ENCODE measurements at places on chromosomes 16 and 17. TPM values are rescaled to one million over a fixed set of nuclear protein-coding genes. Genes with fewer than 3 reads are reported as not detected.

PDILT gene
- total RNA-seq = not detected

DNA sequence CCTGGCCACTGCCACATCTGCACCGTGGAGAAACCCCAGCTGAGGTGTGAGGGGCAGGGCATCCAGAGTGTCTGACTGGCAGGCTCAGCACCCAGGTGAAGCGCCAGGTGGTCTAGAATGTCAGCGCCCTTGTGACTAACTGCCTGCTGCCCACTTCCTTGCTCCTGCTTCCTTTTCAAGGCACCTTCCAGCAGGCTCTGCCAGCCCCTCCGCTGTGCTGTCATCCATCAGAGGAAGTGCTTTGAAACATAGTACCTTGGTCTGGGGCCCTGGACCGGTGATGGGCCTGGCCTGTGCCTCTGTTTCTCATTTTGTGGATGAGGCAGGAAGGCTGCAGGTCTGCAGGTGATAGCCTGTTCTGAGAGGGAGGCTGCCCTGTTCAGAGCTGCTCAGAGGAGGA, 5.5 kb downstream of the SPNS2 start:
- no peaks in the 10 kb centered on the region for H3K4me1 ChIP-seq
- H3K27ac ChIP-seq = no peak overlapping the region
- DNase-seq = no peak

- no peaks in the 10 kb centered on the region for H3K27me3 ChIP-seq
- DNase-seq = no peak
- H3K27ac ChIP-seq = no peak overlapping the region
- H3K4me1 ChIP-seq = peaks cover 22% of the 10 kb centered on the region
Measured at GRCh38 chr17:17815436-17816200, 21.2 kb downstream of the SREBF1 start.

DNA sequence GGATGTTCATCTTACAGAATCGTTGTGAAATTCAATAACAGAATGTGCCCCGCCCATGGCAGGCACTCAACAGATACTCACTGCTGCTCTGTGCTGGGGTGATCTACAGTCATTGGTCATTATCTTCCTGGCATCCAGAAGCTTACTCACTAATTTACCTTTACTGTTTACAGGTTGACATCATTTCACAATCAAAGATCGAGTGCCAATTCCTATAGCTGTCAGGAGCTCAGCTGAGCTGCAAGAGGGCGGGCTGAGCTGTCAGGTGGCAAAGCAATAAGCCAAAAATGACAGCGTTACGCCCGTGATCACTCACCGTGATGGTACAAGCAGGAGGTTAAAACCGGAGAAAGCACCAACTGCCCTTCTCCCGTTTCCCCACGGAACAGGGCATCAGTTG, 51.2 kb downstream of the LITAF start:
- H3K4me1 ChIP-seq = no peaks in the 10 kb centered on the region
- no peak for DNase-seq
- no peak overlapping the region for H3K4me3 ChIP-seq

DNA sequence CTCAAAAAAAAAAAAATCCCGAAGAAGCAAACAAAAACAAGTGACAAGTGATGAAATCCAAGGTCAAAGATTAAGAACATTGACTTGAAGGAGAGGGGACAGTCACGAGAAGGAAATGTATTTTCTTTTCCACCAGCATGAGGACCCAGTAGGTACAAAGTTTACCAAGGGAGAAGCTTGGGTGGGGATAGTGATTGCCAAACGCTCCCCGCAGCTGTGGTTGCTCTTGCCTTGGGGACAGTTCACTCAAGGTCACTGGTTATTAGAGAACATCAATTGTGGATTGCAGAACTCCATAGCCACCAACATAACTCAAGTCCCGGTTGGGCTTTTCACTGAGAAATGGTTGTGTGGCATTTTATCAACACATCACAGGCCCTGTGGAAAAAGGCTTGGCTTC, 27.0 kb downstream of the RSL1D1 start:
- no peak overlapping the region for H3K27ac ChIP-seq
- no peaks in the 10 kb centered on the region for H3K27me3 ChIP-seq
- H3K4me1 ChIP-seq = no peaks in the 10 kb centered on the region
- no peaks in the 10 kb centered on the region for H3K36me3 ChIP-seq
- no peak overlapping the region for H3K4me3 ChIP-seq
- no peak for DNase-seq

DNA sequence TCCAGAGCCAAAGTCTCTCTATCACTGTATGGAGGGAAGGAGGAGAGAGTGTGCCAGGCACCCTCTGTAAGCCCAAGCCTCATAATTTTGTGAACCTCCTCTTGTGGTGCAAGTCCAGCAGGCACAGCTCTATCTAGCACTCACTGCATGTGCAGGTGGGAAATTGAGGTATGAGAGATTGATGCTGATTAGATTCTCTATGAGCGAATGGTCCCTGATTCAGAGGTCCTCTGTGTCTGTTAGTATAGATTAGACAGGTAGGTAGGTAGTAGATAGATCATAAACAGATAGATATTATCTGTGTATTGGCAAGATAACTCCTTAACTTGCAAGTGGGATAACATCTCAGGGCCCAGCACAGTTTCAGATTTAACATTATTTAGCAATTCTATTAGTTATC, 209.5 kb downstream of the CNTNAP4 start:
- no peaks in the 10 kb centered on the region for H3K27me3 ChIP-seq
- H3K4me1 ChIP-seq = no peaks in the 10 kb centered on the region

DNA sequence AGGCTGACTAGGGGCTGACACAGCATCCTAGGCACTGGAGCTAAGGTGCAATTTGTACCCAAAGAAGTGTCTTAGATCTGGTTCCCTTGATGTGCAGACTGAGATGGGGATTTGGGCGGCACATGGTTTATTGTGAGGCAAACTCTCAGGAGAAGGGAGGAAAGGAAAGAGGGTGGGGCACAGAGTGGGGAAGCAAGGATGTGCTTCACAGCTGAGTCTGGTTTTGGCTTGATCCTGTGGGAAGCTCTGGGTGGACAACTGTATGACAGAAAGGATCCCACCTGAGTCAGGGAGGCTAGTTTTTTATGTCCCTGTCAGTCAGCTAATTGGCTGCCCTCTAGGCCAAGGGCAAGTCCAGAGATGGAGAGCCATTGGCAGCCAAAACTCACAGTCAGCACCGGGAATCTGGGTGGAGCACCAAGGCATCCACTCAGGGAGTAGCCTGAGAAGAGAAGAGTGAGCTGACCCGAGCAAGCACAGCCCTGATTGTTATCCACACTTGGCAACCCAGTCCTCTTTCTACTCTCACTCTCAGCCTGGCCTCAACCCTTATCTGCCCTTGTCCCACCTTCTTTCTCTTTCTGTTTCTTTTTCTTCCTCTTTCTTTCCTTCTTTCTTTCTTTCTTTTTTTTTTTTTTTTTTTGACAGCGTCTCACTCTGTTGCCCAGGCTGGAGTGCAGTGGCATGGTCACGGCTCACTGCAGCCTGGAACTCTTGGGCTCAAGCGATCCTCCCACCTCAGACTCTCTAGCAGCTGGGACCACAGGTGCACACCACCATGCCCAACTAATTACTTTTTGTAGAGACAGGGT, 12.0 kb downstream of the ARL4D start:
- H3K4me1 ChIP-seq = peaks cover 12% of the 10 kb centered on the region
- no peak overlapping the region for H3K4me3 ChIP-seq
- H3K27me3 ChIP-seq = no peaks in the 10 kb centered on the region
- no peaks in the 10 kb centered on the region for H3K36me3 ChIP-seq

GRCh38 chr17:29827179-29827578, 102.8 kb downstream of the SSH2 start:
- H3K27ac ChIP-seq = no peak overlapping the region
- no peaks in the 10 kb centered on the region for H3K27me3 ChIP-seq
- H3K36me3 ChIP-seq = no peaks in the 10 kb centered on the region
- no peak overlapping the region for H3K4me3 ChIP-seq

All from fibroblast of lung (primary cell).